ENCODE measurements at places on chromosomes 2 and 18. TPM values are rescaled to one million over a fixed set of nuclear protein-coding genes. Genes with fewer than 3 reads are reported as not detected.

TMEM198 gene
- under 0.01 TPM for total RNA-seq

EIF2AK3 gene
- 25.8 TPM for total RNA-seq

INHBB gene
- 0.21 TPM for total RNA-seq

FAM237A gene
- not detected for total RNA-seq

PPP4R3B gene
- total RNA-seq: 48.4 TPM

DNAH6 gene
- total RNA-seq: under 0.01 TPM

SLC19A3 gene
- not detected for total RNA-seq

COL5A2 gene
- total RNA-seq: 1.9 TPM

CERS6 gene
- total RNA-seq: 60.7 TPM

GRHL1 gene
- total RNA-seq: 14.1 TPM

TUBA3E gene
- not detected for total RNA-seq

CGREF1 gene
- total RNA-seq: not detected

TNS1 gene
- 12.0 TPM for total RNA-seq

FNDC4 gene
- total RNA-seq: 16.9 TPM

Data from tracheal epithelial cell (primary cell).